NCI-H524 (cell line): ENCODE measurements at places on chromosomes 5 and 9.

- no peak for DNase-seq
These were observed 219.9 kb downstream of the ELAVL2 start for GRCh38 chr9:23606107-23606506.

- DNase-seq: no peak
These were observed 36.0 kb upstream of the FBN2 start for GRCh38 chr5:128574041-128574440.

GRCh38 chr5:33688526-33688925 is 203.3 kb downstream of the ADAMTS12 start:
- no peak for DNase-seq

GRCh38 chr9:127245637-127246164 is 18.9 kb upstream of the GARNL3 start:
- no peak for DNase-seq
